CD4-positive, alpha-beta memory T cell (primary cell): ENCODE measurements at places on chromosomes 1 and 21.

GRCh38 chr1:151905070-151905442, 4.3 kb downstream of the THEM4 start:
- H3K36me3 ChIP-seq, result no peaks in the 10 kb centered on the region
- peak; percentile 55 for DNase-seq
- peak overlapping the region; percentile 13 for H3K4me3 ChIP-seq
- no peaks in the 10 kb centered on the region for H3K27me3 ChIP-seq
- peak overlapping the region; percentile 36 for H3K27ac ChIP-seq
- H3K4me1 ChIP-seq, result peaks cover 95% of the 10 kb centered on the region

GRCh38 chr1:79353224-79353623, 346.7 kb upstream of the ADGRL4 start:
- DNase-seq, result no peak
- no peak overlapping the region for H3K4me3 ChIP-seq
- no peaks in the 10 kb centered on the region for H3K27me3 ChIP-seq

DNA sequence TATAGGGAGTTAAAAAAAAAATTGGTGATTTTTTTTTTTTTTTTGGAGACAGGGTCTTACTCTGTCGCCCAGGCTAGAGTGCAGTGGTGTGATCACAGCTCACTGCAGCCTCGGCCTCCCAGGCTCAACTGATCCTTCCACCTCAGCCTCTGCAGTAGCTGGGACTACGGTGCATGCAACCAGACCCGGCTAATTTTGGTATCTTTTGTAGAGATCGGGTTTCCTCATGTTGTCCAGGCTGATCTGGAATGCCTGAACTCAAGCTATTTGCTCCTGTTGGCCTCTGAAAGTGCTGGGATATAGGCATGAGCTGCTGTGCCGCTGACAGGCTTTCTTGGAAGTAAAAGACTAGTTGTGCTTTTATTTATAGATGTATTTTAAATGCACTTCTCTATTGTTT, 3.0 kb downstream of the CDC42 start:
- no peak for DNase-seq
- H3K4me1 ChIP-seq, result peaks cover 73% of the 10 kb centered on the region
- peak overlapping the region; percentile 39 for H3K27ac ChIP-seq
- no peaks in the 10 kb centered on the region for H3K27me3 ChIP-seq
- peaks cover 3% of the 10 kb centered on the region for H3K36me3 ChIP-seq

GRCh38 chr1:201633811-201634210, 94.9 kb downstream of the NAV1 start:
- H3K4me1 ChIP-seq, result no peaks in the 10 kb centered on the region
- H3K27ac ChIP-seq, result no peak overlapping the region
- no peak for DNase-seq
- H3K27me3 ChIP-seq, result no peaks in the 10 kb centered on the region
- H3K4me3 ChIP-seq, result no peak overlapping the region
